ENCODE measurements at places on chromosomes 6 and 20.

DNA sequence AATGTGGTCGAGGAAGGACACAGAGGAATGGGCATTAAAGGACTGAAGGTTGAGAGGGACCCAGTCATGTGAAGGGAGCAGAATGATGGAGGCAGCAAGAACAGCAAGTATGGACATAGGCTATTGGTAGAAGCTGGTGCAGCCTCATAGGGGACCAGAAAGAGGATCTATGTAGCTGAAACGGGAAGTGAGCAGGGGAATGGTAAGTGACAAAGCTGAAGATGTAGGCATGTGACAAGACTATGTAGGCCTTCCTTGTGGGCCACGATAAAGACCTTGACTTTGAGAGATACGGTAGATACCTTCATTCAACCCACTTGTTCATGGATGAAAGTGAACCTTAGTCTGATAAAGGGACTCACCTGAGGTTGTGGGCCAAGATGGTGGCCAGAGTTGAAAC, 3.5 kb downstream of the CTNNBL1 start:
- H3K4me3 ChIP-seq, result no peak overlapping the region
- H3K27ac ChIP-seq, result no peak overlapping the region
- no peaks in the 10 kb centered on the region for H3K36me3 ChIP-seq
- no peaks in the 10 kb centered on the region for H3K27me3 ChIP-seq
- H3K4me1 ChIP-seq, result peaks cover 30% of the 10 kb centered on the region
- DNase-seq, result no peak

DNA sequence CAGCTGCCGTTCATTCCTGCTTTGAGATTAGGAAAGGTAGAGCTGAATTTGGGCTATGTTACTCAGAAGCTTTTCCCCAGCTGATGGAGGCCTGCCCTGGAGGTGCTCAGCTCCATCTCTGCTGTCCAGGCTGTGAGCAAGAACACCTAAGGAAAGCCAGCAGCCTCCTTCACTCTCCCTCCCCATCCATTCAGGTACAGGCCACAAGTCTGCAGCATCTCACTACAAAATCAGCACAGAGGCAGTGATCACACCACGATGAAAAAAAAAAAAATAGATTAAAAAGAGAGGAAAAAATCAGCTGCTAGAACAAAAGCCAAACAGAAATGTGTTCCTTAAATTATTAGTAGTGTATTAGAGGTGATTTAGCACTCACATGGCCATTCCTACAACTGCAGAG, 515.0 kb downstream of the CDH26 start:
- no peaks in the 10 kb centered on the region for H3K4me1 ChIP-seq
- H3K27ac ChIP-seq, result no peak overlapping the region
- peak; percentile 34 for DNase-seq
- no peaks in the 10 kb centered on the region for H3K27me3 ChIP-seq
- H3K4me3 ChIP-seq, result no peak overlapping the region

DNA sequence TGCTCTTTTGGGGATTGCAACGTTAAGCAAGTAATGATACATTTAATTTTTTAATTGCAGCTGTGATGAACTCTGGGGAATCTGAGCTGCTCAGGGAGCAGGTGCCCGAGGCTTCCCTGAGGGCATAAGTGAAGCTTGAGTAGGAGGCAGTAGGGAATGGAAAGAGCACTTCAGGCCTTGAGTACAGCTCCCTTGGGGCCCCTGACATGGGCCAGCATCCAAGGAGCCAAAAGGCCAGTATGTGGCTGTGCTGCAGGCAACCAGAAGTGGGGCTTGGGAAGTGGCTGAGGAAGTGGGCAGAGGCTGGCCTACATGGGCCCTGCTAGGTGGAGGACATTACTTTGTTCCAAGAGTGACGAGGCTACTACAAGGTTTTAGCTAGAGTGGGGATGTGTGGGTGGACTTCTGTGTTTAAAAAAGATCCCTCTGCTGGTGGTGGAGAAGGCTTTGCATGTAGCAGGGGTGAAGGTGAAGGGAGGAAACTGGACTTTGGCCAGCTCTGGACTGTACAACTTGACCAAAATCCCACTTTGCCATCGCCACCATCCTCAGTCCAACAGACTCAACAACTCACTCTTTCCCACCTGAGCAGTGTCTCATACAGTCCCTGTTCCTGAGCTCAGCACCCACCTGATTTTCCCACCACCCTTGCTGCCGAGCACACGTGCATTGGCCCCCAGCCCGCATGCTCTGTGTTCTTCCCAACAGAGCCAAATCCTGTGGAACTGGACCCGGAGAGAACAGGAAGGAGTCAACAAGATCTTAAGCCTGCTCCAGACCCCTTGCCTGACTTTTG, 10.9 kb upstream of the ZNF831 start:
- H3K27me3 ChIP-seq, result no peaks in the 10 kb centered on the region
- no peaks in the 10 kb centered on the region for H3K36me3 ChIP-seq
- DNase-seq, result peak; percentile 64
- H3K4me3 ChIP-seq, result no peak overlapping the region

DNA sequence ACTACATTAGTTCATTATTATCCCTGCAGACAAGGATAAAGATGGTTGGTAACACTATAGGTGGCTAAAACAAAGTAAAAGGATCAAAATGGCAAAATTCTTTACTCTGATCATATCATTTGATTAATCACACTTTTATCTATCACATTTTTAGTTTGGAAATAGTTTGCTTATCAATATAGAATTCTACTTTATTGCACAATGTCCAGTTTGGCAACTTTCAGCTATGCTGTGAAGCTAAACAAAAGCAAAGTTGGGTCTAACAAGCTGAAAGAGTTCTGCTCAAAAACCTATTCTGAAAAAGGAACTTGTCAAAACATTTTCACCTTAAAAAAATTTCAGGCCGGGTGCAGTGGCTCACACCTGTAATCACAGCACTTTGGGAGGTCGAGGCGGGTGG, 7.9 kb upstream of the LATS1 start:
- no peak for DNase-seq
- H3K36me3 ChIP-seq, result peaks cover 36% of the 10 kb centered on the region
- H3K27ac ChIP-seq, result no peak overlapping the region
- no peaks in the 10 kb centered on the region for H3K4me1 ChIP-seq

DNA sequence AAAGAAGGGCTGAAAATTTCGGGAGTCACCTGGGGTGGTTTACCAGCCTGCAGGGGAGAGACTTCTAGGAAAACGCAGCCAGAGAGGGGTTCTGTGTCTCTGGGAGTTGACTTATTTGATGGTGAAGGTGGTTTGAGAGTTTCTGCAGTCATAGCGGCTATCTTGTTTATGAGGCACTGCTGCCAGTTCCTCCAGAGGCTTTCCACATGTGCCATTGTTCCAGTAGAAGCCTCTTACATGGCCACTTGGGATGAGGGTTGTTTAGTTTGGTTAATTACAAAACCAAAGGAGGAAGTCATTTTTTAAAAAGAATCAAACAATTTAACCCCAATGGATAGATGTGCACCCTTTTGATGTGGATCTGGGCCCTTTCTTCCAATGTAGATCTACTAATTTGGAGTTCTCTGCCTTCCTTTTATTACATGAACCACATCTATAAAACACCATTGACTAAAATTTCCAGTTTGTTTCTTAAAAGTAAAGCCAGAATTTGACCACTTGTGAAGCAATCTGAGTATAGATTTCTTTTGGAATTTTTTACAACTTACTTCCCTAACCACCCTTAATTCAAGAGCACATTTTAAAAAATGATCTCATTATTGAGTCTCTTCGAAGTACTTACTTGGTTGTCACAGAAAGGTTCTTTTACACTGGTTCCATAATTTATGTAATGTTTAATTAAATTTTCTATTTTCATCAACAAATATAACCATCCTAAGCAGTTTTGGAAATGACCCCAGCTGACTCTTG, 97.6 kb downstream of the TCP11 start:
- DNase-seq, result no peak
- H3K4me3 ChIP-seq, result no peak overlapping the region
- no peaks in the 10 kb centered on the region for H3K36me3 ChIP-seq
- peak overlapping the region; percentile 80 for H3K27ac ChIP-seq

DNA sequence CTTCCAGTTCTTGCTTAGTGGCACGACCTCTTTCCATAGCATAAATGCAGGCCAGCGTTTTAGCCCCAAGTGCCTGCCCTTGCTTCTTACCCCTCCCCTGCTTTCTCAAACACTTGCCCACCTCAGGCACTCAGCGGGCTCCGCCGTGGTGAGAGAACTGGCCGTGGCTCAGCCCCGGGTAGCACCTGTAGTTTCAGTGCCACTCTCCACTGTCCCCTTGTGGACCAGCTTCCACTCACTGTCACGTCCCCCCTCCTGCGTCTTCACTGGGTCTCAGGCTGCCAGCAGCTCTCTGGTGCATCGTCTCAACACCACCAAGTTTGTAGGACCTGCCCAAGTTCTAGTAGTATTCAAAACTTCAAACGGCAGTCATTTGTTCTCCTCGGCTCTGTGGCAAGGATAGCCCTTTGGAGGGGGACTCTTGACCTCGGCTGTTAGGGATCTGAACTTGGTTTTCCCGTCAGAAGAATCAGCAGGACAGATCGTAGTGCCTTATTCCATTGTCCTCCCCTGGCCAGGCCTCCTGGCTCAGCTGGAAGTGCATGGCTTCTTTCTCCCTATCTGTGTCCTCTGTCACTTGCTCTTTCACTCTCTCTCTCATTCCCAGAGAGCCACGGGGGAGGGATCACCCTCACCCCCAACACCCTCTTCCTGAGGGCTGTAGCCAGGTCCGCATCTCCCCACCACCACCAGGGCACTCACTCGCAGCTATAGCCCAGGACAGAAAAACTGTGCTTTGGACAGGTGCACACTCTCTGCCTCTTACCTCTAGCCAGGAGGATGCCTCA, 44.6 kb downstream of the STK35 start:
- H3K4me3 ChIP-seq, result no peak overlapping the region
- no peak for DNase-seq
- H3K27me3 ChIP-seq, result no peaks in the 10 kb centered on the region
- peaks cover 13% of the 10 kb centered on the region for H3K4me1 ChIP-seq

DNA sequence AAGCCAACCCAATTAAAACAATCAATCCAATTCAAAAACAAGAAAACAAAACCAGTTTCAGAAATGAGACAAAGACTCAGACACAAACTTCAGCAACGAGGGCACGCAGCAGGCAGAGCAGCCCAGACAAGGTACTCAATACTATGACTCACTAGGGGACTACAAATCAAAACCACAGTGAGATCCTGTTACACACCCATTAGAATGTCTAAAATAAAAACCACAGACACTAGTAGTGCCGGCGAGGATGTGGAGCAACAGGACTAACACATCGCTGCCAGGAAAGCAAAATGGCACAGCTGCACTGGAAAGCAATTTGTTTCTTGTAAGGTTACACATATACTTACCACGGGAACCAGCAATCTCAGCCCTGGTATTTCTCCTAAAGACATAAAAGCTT, 28.4 kb upstream of the MAS1L start:
- no peak overlapping the region for H3K27ac ChIP-seq
- DNase-seq, result no peak
- H3K36me3 ChIP-seq, result no peaks in the 10 kb centered on the region
- no peaks in the 10 kb centered on the region for H3K27me3 ChIP-seq

Data from vagina (tissue), 2 donors.